Anterior cingulate cortex (tissue), 58 donors: ENCODE measurements at places on chromosomes 16 and 17.

DNA sequence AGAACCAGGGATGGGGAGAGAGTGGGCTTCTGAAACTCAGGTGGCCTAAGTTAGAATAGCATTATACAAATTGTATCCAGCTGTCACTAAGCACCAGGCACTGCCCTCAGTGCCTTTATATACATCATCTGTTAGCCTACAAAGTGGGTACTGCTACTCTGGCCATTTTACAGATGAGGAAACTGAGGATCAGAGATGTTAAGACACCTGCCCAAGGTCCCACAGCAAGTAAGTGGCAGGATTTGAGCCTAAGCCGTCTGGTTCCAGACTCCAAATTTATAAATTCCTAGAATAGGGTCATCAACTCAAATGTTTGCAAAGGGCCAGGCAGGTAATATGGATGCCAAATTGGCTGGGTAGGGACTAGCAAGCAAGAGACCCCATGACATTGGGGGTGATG lies 2.3 kb downstream of the ORAI3 start:
- no peak for DNase-seq

DNA sequence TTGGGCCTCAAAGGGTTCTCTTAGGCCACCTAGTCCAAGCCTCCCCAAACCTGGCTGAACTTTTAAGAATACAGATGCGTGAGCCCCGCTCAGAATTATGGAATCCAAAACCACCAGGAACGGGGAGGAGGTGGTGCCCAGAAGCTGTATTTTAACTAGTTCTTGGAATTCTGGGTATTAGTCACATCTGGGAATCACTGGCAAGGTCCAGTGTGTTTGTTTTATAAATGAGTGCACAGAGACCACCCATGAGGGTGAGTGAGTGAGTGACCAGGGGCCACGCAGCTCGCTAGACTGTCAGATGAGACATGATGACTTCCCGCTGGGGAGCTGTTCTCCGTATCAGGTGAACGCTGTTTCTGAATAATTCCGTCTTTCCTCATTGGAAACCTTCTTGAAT lies 14.2 kb downstream of the KLHL36 start:
- no peak for DNase-seq

GRCh38 chr16:53600126-53600525 lies 97.1 kb upstream of the AKTIP start:
- no peak for DNase-seq

GRCh38 chr16:61934601-61935000 lies 101.6 kb downstream of the CDH8 start:
- DNase-seq, result no peak

DNA sequence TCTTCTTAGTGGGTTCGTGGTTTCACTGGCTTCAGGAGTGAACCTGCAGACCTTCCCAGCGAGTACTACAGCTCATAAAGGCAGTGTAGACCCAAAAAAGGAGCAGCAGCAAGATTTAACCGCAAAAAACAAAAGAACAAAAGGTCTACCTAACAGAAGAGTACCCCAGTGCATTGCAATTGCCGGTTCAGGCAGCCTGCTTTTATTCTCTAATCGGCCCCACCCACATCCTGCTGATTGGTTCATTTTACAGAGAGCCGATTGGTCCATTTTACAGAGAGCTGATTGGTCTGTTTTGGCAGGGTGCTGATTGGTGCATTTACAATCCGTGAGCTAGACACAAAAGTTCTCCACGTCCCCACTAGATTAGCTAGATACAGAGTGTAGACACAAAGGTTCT lies 2.0 kb upstream of the ARRB2 start:
- DNase-seq, result no peak

DNA sequence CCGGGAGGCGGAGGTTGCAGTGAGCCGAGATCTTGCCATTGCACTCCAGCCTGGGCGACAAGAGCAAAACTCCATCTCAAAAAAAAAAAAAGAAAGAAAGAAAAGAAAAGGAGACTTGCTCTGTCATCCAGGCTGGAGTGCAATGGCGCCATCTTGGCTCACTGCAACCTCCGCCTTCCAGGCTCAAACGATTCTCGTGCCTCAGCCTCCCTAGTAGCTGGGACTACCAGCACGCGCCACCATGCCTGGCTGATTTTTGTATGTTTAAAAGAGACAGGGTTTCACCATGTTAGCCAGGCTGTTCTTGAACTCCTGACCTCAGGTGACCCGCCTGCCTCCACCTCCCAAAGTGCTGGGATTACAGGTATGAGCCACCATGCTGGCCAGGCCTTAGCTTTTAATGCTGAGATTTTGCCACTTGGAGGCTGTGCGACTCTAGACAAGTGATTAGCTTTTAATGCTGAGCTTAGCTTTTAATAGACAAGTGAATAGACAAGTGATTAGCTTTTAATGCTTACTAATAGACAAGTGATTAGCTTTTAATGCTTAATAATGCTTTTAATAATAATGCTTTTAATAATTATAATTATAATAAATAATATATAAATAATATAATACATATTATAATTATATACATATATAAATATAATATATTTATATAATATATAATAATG lies 9.6 kb downstream of the LDAF1 start:
- DNase-seq, result no peak

GRCh38 chr17:27460196-27460725 lies 4.0 kb downstream of the KSR1 start:
- DNase-seq, result no peak

DNA sequence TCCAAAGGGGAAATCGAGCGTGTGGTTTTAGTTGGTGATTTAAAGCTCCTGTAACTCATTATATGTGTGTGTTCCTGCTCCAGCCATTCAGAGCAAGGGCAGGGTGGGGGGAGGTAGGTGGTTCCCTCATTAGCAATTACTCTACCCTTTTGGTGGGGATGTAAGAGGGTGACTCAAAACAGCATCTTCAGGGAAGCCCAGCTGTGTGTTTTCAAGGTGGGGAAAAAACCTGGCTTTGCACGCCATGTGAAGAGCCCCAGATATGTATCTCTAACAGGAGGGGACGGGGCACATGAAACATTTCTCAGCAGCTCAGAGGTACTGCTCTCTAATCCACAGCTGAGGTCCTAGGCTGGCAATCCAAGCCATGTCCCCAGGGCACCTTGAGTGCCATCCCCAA lies 241.3 kb upstream of the ZFHX3 start:
- no peak for DNase-seq

DNA sequence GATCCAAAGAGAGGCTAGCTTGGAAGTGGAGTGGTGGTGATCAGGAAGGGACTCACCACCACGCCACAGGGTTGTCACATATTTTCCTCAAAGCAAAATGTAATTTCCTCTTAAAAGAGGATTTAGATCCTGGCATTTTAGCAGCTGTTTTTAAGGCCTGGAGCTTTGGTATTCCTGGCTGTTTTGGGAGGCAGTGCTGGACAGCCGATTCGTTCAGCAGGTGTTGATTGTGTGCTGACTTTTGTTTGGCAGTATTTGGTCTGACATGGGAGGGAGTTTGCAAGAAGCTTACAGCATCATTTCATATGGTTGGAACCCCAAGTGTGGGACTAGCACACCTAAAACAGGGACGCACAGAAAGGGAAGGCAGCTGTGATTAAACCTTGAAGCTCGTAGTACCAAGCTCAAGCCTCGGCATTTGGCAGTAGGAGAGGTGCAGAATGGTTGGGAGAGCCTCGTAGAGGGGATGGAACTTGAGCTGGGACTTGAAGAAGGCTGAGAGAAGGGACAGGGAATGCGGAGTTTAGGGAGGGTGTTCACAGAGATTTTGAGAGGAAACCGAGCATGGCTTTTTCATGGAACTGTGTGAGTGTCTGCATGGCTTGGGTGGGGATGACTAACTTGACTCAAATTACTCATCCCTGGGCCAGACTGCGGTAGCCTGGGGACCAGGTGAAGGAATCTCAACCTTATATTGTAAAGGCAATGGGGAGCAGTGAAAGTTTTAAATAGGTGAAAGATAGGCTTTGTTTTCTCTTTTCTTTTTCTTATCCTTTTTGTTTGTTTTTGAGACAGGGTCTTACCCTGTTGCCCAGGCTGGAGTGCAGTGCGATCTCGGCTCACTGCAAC lies 52.3 kb downstream of the RPTOR start:
- no peak for DNase-seq

- no peak for DNase-seq
Measured at GRCh38 chr16:80984124-80984892, 22.4 kb downstream of the CMC2 start.

DNA sequence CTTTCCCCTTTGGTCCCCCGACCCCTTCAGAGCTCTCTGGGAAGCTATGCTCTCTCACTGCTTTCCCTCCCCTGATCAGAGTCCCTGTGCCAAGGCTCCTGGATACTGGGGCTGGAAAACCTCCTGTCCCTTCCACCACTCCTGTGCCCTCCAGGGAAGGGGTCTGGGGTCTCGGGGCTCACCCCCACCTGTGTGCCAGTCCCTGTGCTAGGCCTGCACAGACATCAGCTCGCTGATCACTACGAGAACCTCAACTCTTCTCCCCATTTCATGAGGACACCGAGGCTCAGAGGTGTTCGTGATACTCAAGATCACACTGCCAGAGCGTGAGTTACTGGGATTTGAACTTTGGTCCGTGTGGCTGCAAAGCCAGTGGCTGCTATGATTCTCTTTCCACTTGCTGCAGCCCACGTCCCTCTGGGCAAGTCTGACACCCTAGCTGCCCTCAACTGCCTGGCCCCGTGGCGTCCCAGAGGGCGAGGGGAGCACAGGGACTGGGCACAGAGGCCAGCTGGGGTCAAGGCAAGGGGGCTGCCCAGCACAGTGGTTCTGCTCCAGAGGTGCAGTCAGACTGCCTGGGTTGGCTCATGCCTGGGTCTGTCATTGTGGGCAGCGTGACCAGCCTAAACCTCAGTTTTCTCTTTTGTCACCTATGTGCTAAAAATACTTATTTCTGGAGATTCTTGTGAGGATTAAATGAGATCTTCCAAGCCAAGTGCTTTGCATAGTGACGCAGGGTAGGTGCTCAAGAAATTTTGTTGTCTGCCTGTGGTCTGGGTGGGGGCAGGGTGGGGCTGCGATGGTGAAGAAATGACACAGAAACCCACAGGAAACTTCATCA lies 43.8 kb upstream of the TOB1 start:
- no peak for DNase-seq

DNA sequence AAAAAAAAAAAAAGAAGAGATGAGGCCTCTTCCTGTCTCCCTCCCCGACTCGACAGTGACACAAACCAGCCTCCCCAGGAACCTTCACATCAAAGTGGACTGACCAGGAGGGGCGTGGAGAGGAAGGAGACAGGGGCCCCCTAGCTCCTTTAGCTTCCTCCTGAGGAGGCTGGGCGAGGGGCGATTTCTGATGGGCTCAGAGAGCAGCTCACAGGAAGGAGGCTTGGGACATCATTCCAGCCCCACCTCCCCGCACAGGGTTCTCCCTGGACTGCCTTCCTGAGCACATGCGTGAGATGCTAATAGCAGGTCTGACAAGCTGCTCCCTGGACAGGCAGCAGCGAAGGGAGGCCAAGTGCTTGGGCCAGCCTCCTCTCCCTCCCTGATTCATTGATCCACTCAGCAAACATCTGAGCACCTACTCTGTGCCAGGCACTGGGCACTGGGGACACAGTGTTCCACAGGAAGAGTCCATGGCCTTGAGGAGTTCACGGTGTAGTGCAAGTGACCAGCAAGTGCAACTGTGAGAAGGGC lies 14.4 kb upstream of the DOK4 start:
- DNase-seq, result no peak

DNA sequence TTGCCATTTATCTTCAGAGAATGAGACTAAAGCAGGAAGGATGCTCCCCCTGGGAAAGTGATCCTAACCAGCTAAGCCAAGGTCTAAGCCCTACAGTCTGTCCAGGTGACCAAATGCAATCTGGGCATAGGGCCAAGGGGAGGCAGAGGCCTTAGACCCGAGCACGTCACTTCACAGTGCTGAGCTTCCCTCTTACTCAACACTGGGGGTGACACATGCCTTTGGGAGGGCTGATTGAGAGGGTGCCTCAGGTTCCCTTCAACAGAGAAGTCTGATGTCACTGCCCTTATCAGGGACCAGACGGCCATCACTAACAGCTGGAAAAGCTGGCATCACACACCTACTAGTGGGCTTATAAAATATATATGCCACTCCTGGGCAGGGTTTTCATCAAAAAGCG lies 4.0 kb downstream of the CIAO2B start:
- no peak for DNase-seq

GRCh38 chr16:70737377-70738082 lies 51.7 kb upstream of the MTSS2 start:
- DNase-seq, result peak; percentile 21

- no peak for DNase-seq
Measured at GRCh38 chr16:30382111-30382881, at the start of gene SEPTIN1. Gene SEPTIN1, minus strand, starts transcription at chr16:30382561. Its CDS starts 19 bp downstream, at chr16:30382542.

GRCh38 chr16:470418-470817 lies 45.0 kb downstream of the RAB11FIP3 start:
- DNase-seq, result no peak

GRCh38 chr17:51164911-51165679 lies 1.1 kb upstream of the NME2 start:
- DNase-seq, result no peak

- no peak for DNase-seq
Measured at GRCh38 chr17:72613396-72613795, 479.1 kb downstream of the SLC39A11 start.

DNA sequence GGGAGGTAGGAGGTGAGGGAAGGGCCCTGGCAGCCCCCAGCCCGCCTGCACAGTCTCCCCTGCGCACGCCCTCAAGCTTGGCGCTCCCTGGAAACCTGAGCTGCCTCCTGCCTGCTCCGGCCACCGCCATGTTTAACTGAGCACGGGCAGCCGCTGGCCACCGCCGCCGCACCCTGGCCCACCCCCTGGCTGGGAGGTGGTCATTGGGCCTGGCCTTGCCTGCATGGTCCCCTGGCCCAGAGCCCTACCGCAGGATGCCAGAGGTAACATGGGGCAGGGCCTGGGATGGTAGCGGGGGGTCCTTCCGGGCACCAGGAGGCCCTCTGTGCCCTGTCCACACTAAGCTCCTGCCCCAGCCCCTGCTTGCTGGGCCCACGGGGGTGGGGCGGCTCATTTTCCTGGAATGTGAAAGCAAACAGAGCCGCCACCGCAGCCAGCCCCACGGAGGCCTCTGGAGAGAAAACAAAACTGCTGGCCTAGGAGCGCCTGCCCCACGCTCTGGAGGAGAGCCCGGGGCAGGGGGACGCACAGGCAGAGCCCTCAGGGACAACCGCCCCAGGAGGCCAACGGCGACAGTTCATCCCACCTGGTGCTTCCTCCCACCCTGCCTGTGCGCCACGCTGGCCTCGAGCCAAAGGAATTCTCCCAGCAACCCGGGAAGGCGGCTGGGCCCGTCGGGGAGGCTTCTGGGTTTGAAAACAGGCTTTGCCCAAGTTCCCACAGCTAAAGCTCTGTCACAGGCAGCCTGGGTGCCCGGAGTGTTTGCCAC lies 8.9 kb downstream of the NHERF2 start:
- DNase-seq, result no peak

DNA sequence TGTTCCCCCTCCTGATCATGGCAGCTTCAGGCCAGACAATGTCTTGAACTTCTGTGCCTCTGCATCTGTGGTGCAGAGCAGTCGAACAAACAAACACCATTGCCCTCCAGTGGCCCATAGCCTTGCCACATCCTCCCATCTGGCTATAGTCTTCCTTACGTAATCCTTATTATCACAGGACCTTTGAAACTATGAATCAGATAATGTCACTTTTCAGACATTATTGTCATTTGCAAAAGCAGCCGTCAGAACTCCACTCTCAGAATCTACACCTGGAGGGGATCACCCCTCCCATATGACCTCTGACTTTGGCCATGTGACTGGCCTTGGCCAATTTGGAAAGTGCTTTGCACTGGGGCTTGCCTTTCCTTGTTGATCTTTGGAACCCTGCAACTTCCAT lies 387.3 kb downstream of the MAF start:
- no peak for DNase-seq
